ENCODE measurements at places on chromosomes 6 and 20.

- no peak for DNase-seq
These were observed 29.3 kb downstream of the PDRG1 start for GRCh38 chr20:31922588-31922987.

DNA sequence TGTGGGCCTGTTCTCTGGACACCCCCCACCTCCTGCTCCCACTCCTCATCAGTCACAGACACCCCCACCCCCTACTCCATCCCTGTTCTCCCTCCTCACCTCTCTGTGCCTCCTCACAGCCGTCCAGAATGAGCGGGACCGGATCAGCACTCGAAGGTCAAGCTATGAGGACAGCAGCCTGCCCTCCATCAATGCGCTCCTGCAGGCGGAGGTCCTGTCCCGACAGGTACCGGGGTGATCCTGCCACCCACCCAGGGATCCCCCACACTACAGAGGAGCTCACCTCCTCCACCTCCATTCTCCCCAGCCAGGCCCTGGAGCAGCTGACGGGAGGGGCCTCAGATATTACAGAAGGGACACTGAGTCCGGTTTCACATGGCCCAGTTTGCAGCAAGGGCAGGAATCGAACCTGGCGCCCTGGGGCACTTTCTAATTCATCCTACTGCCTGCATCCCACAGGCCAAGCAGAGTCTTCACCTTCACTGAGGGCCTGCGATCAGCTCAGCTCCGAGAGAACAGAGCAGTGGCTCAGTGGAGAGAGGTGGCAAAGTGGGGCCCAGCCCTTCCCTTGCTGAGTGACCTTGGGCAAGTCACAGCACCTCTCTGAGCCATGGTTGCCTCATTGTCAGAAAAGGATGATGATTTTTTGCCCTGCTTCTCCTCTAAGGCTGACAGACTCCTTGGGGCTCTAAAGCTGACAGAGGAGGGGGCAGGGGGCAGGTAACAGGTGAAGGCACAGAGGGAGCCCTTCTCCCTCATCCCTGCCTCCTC, 58.3 kb downstream of the HNF4A start:
- DNase-seq = no peak

DNA sequence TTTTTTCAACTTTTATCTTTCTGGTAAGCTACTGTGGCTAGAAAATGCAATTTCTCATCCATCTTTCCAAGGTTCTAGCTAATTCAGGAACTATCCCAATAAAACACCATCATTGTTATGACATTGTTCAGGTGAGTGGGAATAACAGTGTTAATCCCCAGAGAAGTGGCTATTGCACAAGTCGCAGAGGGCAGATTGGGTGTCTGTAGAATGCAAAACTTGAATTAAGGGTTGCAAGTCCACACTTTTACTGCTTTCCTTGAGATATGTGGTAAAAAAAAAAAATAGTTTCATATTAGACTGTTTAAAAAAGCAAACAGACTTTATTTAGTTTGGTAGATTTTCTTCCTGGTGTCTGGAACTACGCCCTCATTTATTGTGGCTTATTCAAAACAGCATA, 41.1 kb upstream of the PRDM1 start:
- no peak for DNase-seq

GRCh38 chr6:13560651-13561044, 13.8 kb upstream of the SIRT5 start:
- DNase-seq = no peak

DNA sequence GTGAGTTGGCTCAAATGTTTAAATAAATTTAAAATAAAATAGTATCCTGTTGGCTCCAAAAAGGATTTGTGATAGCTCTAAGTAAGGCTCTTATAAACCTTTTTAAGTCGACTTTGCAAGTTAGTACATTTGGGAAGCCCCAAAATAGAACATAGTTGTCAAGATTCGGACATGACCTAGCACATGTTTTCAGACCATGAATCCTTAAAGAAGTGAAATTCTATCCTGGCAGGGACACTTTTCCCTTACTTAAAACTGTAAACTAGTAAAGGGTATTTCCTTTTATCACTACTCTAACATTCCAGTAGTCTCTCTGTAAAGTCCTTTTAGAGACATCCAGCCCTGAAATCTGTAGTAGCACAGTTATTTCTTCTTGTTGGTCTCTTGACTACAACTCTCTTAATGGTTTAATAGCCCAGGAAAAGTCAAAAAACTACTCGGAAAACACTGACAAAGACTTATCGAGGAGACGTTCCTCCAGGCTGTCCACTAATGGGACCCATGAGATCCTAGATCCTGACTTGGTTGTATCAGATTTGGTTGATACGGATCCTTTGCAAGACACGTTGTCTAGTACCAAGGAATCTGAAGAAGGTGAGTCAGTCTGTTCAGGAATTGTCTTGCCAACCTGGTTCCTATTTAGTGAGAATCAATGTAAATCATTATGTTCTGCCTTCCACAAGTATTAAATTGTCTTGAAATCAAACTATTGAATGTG, 83.6 kb downstream of the SCAND1 start:
- DNase-seq = no peak

- no peak for DNase-seq
These were observed 1.8 kb upstream of the CLVS2 start for GRCh38 chr6:122994256-122994655.

DNA sequence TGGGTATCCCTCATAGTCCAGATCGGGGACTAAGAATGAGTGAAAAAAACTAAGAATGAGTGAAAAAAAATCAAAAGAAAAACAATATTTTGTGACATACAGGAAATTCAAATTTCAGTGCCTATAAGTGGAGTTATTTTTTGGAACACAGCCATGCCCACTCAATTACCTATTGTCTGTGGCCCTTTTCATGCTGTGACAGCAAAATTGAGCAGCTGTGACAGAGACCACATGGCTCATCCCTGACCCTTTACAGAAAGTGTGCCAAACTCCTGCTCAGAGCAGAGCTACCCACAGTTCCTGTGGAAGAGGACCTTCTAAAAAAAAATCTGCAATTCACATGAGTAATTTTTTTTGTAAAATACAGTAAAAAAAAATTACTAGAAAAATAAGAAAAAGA, 1.4 kb downstream of the NCR2 start:
- no peak for DNase-seq

DNA sequence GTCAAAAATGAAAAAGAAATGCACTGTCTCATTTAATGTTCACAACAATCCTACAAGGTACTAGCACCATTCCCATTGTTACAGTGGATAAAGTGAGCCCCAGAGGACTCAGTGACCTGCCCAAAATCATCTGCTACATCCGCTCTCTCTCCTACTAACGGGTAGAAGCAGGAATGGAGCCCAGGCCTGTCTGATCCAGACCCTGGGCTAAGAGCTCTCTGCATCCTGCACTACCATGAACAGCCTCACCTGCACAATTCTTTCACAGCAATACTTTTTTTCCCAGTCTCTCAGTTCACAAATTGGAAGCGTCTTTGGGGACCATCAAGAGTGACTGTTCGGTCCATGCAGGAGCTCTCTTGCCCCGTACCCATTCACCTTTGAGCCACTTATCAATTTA, 31.2 kb downstream of the ATP9A start:
- no peak for DNase-seq

DNA sequence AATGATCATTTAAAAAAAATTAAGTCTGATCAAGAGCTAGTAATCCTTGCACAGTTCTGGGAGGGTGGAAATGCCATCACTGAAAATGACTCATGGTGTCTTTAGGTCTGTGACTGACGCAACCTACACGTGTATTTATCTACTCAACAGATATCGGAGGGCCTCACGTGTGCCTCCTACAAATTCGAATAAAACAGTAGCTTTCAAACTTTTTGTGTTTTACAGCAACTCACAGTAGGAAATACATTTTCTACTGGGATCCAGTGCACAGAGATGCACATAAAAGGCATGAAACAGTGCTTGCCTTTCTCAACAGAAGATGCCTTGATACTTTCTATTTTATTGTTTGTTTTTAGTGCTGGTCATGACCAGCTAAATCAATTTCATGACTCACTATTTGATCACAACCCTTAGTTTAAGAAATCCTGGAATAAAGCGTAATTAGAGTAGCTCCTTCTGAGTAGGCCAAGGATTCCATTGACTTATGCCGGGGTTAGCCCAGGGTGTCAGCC, 210.0 kb upstream of the SNX9 start:
- DNase-seq = no peak

GRCh38 chr20:36271639-36272546, 34.2 kb upstream of the DLGAP4 start:
- no peak for DNase-seq

- DNase-seq = no peak
These were observed 25.4 kb upstream of the IYD start for GRCh38 chr6:150343434-150343833.

GRCh38 chr20:58065508-58066361, 162.7 kb downstream of the ANKRD60 start:
- DNase-seq = no peak

DNA sequence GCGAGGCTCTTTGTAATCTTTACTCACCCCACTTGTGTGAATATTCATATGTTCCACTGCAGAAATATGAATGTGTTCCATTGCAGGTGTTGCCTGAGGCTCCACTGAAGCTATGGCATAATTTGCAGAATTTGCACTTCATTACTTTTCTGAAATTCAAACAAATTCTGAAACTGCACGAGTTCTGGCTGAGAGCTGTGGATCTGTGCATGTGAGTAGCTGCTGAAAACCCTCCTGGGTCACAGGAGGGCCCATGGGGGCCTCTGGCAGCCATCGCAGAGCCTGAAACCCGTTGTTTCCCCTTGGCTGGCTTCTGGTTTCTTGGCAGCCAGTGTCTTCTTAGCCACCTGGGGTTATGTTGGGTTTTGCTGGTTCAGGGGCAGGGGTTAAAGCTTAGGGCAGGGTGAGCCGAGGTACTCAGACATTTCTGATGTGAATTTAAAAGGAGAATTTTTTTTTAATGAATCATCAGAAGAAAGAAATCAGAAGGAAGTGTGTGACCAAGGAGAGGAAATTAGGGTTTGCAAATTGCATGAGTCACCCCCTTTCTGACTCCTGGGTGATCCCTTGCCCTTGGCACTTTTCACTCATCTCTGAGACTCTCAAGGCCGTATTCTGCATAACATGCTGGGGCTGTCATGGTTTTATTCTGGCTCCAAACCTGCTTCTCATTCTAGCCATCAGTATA, 40.6 kb downstream of the TOX2 start:
- DNase-seq = no peak

DNA sequence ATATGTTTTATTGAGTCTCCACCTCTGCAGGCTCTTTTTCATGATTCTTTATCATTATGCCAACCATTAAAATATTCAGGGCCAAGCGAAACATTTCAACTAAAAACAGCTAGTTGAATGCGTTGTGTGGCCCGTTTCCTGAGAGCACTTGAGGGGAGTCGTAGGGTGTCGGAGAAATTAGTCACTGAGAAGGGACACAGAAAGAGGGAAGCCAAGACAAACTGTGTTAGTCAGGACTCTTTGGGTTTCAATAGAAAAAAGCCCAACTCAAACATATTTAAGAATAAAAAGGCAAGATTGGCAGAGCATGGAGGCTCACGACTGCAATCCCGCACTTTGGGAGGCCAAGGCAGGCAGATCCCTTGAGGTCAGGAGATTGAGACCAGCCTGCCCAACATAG, 58.9 kb downstream of the MAFB start:
- no peak for DNase-seq

- no peak for DNase-seq
These were observed 131.6 kb upstream of the TOP1 start for GRCh38 chr20:40896814-40897700.

GRCh38 chr6:5190507-5190906, 70.2 kb downstream of the LYRM4 start:
- DNase-seq = no peak

DNA sequence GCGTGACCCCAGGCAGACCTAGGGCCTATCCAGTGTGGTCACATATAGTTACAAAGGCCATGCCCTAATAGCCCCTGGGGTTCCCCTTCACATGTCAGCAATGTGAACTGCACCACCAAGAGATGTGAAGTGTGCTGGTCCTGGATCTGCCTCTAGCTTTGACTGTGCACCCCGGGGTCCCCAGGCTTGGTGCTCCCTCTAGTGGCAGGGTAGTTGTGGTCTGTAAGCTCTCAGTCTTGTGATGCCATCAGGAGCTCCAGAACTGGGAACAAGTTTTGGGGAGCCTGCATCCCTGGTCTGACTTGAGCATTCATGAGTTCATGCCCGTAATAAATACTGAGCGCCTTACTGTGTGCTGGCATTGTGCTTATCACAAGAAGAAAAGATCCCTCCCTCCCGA, 143.4 kb downstream of the DHX35 start:
- DNase-seq = no peak

GRCh38 chr20:47365023-47365764, 8.7 kb upstream of the ZMYND8 start:
- no peak for DNase-seq

GRCh38 chr20:1567392-1568162, 10.1 kb upstream of the SIRPD start:
- no peak for DNase-seq

DNA sequence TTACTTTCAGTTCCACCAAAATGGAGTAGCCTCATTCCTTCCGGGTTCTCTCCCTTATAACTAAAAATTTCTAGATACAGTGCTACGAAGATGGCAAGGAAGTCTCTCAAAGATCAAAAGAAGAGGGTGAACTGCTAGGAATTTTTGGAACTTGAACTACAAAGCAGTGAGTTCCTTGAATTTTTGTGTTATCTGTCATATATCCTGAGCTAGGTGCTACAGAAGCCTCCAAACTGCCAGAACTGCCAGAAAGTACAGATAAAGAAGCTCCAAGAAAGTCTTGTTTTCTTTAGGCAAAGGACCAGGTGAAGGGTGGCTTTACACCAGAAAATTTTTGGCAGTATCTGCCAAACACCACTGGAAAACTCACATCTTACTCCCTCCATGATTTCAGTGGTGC, 218.8 kb upstream of the FLRT3 start:
- no peak for DNase-seq

- DNase-seq = no peak
These were observed 78.6 kb downstream of the AIG1 start for GRCh38 chr6:143139239-143139784.

GRCh38 chr6:26232940-26233648, 131.9 kb upstream of the BTN3A2 start:
- peak; percentile 62 for DNase-seq

DNA sequence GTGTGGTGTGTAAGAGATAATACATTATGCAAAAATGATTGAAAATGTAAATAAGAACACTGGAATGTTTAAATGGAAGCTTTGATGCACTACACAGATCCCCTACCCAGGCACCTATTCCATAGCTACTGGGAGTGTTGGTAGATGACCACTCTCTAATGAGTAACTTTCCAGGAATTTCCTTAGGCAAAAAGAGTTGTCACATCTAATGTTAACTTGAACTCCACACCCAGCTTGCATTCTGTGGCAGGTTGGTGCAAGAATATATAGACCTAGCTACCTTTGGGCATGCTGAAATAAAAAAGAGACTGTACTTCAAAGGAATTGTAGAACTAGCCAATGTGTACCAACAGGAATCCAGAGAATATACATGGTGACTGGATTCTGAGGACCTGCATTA, 1254.2 kb upstream of the EYS start:
- DNase-seq = no peak

GRCh38 chr20:60063048-60063451, 104.8 kb downstream of the CDH26 start:
- no peak for DNase-seq

GRCh38 chr20:18263723-18264122, 24.6 kb upstream of the ZNF133 start:
- no peak for DNase-seq

GRCh38 chr6:24226541-24226940, 100.5 kb downstream of the NRSN1 start:
- no peak for DNase-seq

Measured in stimulated activated CD4-positive, alpha-beta T cell treated with anti-CD3 and anti-CD28 coated beads, Interleukin-12 subunit alpha, Interleukin-12 subunit beta, amount 100 ng/mL, for 24 hours (primary cell).